Activated naive CD8-positive, alpha-beta T cell treated with anti-CD3 and anti-CD28 coated beads, Interleukin-2, amount 50 U/mL, for 24 hours (primary cell): ENCODE measurements at places on chromosomes 12 and 14.

GRCh38 chr14:102201353-102201738, 61.6 kb downstream of the WDR20 start:
- no peaks in the 10 kb centered on the region for H3K27me3 ChIP-seq
- H3K4me3 ChIP-seq: peak overlapping the region; percentile 38
- no peak for DNase-seq
- peak overlapping the region; percentile 76 for H3K27ac ChIP-seq

DNA sequence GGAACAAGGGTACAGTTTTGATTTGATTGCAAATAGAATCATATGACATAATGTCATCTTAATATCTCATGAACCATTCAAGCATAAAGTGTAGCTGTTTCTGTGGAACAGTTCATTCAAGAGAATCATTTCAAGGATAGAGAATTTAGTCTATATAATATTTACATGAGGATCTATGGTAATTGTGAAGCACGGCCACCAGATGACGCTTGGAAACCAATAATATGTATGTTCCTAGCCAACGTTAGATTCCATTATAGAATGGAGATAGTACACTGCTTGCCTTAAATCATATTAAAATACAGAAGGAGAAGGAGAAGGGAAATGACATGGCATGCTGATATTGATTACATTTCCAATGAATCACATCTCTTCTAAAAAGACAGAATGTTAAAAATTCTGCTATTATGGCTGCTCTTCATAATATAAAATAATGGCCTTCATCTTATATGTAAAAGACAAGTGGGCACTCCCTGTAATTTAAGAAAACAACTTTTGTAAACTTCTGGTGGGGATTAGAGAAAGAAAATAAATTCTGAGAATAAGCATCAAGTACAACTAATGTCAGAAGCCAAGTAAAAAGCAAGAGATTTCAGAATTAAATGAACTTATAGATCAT, 351.0 kb downstream of the NAV3 start:
- no peaks in the 10 kb centered on the region for H3K4me1 ChIP-seq
- DNase-seq: no peak
- no peak overlapping the region for H3K4me3 ChIP-seq
- H3K27ac ChIP-seq: no peak overlapping the region

- H3K27me3 ChIP-seq: peaks cover 5% of the 10 kb centered on the region
- no peak overlapping the region for H3K27ac ChIP-seq
- no peak overlapping the region for H3K4me3 ChIP-seq
- H3K4me1 ChIP-seq: no peaks in the 10 kb centered on the region
Measured at GRCh38 chr12:227923-228845, 14.2 kb upstream of the SLC6A12 start.

GRCh38 chr14:68634332-68634731, 158.5 kb downstream of the ZFP36L1 start:
- no peak overlapping the region for H3K4me3 ChIP-seq
- no peak overlapping the region for H3K27ac ChIP-seq
- H3K36me3 ChIP-seq: no peaks in the 10 kb centered on the region
- no peak for DNase-seq
- H3K27me3 ChIP-seq: no peaks in the 10 kb centered on the region
- no peaks in the 10 kb centered on the region for H3K4me1 ChIP-seq

DNA sequence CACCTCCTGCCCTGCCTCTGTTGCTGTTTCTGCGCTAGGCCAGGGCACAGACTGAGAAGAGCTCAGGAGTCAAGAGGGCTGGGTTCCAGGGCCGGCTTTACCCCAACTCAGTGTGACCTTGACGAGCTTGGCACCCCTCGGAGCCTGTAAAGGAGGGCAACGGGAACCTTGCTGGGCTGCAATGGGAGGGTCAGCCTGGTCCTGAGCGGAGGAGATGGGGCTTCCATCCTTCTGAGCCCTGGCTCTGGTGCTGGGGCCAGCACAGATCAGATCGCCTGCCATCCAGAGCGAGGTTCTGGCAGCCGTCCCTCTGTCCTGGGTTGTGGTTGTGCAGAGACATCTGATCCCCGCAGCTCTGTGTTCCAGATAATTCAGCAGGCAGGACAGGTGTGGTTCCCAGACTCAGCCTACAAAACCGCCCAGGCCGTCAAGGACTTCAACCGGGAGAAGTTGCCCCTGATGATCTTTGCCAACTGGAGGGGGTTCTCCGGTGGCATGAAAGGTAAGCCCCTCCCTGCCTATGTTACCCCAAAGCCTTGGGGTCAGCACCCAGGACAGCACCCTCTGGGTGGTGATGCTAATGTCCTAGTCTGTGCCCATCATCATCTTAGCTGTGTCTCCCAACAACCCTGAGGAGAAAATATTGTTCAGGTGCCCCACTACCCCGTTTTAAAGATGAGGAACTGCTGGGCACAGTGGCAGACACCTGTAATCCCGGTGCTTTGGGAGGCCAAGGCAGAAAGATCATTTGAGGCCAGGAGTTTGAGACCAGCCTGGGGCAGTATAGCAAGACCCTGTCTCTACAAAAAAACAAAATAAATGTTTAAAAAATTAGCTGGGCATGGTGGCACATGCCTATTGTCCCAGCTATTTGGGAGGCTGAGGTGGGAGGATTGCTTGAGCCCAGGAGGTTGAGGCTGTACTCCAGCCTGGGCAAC, 50.2 kb downstream of the FOXN4 start:
- peaks cover 4% of the 10 kb centered on the region for H3K4me1 ChIP-seq
- H3K27me3 ChIP-seq: no peaks in the 10 kb centered on the region
- no peak overlapping the region for H3K27ac ChIP-seq
- no peak for DNase-seq

DNA sequence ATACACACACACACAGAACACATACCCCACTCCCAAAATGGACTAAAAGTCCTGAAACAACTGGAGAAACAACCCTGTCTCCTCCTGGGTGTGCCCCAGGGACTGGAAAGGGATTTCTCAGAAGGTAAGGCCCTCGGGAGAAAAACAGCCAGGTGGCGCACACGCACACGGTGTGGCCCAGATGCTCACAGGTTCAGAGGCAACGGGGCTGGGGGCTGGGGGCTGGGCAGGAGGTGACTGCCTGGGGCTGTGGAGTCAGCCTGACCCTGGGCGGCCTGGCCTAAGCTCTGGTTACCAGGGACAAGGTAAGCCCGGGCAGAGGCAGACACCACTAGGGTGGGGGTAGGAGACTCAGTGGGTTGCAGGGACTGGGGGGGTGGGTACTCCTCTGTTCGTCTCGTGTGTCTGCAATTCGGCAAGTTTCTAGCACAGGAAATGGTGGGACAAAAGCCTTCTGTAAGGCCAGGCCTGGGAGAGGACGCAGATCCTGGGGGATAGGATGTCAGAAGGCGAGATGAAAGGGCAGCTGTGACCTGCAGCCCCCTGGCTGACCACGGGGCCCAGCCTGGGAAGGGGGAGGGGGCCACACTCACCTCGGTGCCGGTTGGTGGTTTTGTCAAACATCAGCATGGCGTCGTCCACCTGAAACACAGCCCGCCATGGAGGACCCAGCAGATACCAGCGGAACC, 10.4 kb downstream of the MSI1 start:
- H3K36me3 ChIP-seq: no peaks in the 10 kb centered on the region

DNA sequence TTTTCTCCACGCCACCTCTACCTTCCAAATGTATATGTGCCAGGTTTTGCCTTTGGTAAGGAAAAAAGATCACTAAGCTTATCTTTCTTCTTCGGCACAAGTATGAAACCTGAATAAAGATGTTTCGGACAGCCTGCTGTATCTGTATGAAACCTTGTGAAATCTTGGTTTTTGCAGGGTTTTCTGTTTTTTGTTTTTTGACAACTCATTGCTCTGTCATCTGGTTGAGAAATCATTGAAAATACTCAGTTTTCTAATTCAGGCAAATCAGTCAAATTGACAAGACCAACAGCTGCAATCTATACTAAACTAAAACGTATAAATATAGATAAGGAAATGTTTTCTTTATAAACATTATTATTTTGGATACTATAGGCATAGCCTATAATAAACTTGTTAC, 63.1 kb upstream of the FGD4 start:
- no peak overlapping the region for H3K27ac ChIP-seq
- no peak overlapping the region for H3K4me3 ChIP-seq
- DNase-seq: no peak
- H3K4me1 ChIP-seq: no peaks in the 10 kb centered on the region
- H3K36me3 ChIP-seq: peaks cover 6% of the 10 kb centered on the region

GRCh38 chr12:116143909-116144308, 133.6 kb downstream of the MED13L start:
- peak overlapping the region; percentile 77 for H3K27ac ChIP-seq
- H3K27me3 ChIP-seq: no peaks in the 10 kb centered on the region
- H3K36me3 ChIP-seq: no peaks in the 10 kb centered on the region

DNA sequence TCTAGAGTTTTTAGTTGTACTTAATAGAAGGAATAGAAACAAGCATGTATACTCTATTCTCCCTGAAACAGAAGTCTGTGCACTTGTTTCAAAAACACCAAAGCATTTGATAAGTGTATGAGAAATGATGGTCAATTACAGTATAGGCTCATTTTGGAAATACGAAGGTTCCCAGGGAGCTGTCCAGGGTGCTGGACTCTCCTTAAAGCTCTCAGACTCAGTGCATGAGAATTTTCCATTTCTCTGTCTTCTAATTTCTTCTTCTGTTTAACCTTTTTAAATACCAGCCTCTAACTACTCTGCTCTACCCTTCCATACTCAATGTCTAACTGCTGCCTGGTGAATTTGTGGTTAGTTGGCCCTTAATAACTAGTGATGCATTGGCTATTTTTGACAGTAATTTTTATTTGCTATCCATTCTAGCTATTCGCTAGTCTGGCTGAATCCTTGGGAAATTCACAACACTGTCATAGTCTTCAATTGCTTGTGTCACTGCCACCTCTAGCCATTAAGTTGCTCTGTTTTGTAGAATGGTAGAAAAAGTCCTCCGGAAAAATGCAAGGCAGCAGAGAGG, 229.2 kb downstream of the NRXN3 start:
- peak; percentile 5 for DNase-seq
- H3K27me3 ChIP-seq: peaks cover 7% of the 10 kb centered on the region
- H3K4me1 ChIP-seq: no peaks in the 10 kb centered on the region
- H3K36me3 ChIP-seq: peaks cover 2% of the 10 kb centered on the region

DNA sequence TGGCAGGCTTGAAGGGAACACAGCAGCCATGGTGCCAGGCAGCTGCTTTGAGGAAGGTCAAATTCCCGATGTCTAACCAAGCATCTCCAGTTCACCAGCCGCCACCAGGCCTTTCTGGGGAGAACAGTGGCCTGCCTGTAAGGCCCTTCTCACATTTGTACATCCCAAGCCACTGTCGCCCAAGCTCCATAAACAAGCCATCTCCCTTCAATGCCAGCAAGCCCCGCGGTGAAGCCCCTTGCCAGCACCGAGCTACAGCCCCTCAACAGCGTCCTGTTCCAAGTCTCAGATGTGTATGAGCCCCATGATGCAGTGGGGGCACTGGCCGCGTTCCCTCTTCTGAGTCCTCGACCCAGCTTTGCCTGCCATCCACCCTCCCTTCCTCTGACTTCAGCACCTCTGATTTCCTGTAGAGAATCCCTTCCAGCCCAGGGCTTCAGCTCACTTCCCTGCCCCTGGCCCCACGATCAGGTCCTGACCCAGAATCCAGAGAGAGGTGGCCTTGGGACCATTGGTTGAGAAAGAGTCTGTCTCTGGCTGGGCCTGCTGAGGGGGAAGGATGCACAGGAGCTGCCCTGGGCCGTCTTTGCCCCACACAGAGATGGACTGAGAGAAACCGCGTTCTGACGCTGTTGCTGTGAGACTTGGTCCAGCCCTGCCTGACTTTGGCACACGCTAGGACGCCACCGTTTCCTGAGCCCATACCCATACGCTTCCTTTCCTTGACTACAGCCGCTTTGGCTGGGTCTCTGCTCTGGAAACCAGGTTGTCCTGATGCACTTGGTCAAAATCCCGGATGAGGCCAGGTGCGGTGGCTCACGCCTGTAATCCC, 1.9 kb upstream of the MMP17 start:
- no peak overlapping the region for H3K27ac ChIP-seq
- no peak for DNase-seq
- H3K4me3 ChIP-seq: no peak overlapping the region
- no peaks in the 10 kb centered on the region for H3K36me3 ChIP-seq

DNA sequence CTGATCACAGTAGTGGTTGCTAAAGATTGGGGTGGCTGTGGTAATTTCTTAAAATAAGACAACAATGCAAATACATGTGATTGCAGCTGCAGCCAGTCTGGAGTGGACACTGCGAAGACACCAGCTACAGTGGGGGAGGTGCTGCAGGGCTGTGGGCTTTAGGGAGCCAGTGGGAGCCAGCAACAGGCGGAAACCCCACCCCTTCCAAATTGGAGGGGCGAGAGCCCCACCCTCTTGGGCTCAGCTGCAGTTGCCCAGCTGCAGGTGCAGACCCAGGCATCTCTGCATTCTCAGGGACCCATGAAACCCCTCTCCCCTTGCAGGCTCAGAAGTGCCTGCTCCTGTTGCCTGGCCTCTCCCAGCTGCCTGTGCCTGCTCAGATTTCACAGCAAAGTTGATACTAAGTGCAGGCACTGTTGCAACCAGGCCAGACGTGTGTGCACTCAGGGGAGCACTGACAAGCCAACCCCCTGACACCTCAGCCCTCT, 104.8 kb downstream of the MYF5 start:
- H3K4me1 ChIP-seq: no peaks in the 10 kb centered on the region
- DNase-seq: no peak
- H3K27ac ChIP-seq: no peak overlapping the region
- H3K4me3 ChIP-seq: no peak overlapping the region

DNA sequence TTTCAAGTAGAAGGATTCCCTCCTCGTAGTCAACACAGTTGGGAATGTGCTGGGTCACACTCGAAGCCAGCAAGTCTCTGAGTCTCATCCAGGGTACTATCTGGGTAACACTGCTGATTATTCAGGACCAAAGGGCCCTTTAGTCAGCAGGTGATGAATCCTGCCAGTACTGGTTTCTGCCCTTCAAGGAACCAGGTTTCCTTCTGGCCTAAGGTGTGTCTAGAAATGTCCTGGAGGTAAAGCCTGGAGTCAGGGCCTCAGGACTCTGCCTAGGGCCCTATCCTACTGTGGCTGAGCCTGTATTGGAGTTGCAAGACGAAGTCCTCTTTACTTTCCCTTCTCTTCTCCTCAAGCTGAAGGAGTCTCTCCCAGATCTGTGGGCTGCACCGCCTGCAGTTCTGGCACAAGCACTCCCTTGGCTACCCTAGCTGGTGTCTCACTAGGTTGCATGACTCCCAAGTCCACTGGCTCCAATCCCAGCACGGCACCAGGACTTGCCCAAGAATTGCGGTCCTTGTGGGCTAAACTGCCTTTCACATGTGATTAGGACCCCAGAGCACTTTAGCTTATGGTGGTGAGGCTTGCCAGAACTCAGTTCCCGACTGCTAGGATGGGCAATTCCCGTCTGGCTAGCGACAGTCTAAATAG, 193.7 kb upstream of the PDE3A start:
- no peaks in the 10 kb centered on the region for H3K36me3 ChIP-seq
- H3K4me1 ChIP-seq: no peaks in the 10 kb centered on the region
- H3K27me3 ChIP-seq: no peaks in the 10 kb centered on the region
- no peak overlapping the region for H3K4me3 ChIP-seq

- no peak for DNase-seq
- no peak overlapping the region for H3K27ac ChIP-seq
- no peaks in the 10 kb centered on the region for H3K4me1 ChIP-seq
- no peak overlapping the region for H3K4me3 ChIP-seq
- no peaks in the 10 kb centered on the region for H3K36me3 ChIP-seq
Measured at GRCh38 chr14:36981832-36982529, 190.4 kb downstream of the SLC25A21 start.
